ENCODE measurements at places on chromosomes 3 and 15.

- no peak for DNase-seq
Observed at GRCh38 chr3:197001972-197002700, 27.5 kb downstream of the MELTF start.

GRCh38 chr3:40803311-40803710 is 278.6 kb downstream of the ZNF621 start:
- no peak for DNase-seq

GRCh38 chr3:160224256-160224655 is 966 bp upstream of the C3orf80 start:
- DNase-seq, result no peak

DNA sequence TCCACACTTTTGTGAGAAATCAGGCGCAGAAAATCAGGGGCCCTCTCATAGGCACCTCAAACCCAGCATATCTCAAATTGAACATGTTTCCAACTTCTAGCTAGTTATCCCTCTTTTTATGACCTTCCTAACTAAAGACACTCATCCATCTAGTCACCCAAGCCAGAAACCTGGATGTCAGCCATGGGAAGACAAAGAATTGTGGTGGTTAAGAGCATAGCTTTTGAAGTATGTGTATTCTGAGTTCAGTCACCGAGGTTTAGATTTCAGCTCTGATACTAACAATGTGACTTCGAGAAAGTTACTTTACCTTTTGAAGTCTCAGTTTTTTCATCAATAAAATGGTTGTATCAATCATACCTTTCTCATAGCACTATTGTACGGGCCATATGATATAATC is 495.5 kb downstream of the NLGN1 start:
- no peak for DNase-seq

- DNase-seq, result no peak
Observed at GRCh38 chr3:1783995-1784394, 314.7 kb upstream of the CNTN4 start.

DNA sequence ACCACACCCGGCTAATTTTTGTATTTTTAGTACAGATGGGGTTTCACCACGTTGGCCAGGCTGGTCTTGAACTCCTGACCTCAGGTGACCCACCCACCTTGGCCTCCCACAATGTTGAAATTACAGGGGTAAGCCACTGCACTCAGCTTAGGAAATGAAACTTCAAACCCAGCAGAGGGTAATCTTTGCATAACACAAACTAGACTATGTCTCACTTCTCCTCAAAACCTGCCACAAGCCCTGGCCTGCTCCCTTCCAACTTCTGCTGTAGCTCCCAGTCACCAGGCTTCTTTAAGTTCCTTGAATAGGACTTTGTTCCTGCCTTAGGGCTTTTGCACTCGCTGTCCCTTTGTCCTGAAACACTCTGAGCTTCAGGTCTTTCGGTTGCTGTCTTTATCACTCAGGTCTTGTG is 39.2 kb upstream of the SEMA4B start:
- no peak for DNase-seq

GRCh38 chr15:98154863-98155262 is 194.4 kb downstream of the ARRDC4 start:
- peak; percentile 97 for DNase-seq

DNA sequence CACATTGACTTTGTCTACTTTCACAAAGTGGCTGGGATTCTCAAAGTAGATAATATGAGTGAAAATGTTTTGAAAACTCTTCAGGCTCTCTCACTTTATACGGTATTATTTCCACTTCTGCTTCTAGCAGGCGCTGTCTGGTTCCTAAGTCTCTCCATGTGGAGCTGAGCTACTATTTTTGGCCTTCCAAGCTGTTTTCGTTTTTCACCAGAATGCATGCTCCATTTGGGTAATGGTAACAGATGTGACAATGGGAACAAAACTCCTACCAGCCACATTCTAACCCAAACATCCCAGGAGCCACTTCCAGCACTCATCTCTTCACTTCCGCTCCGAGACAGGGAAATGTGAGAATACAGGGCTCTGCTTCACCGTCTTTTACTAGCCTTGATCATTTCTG is 586.7 kb downstream of the NTRK3 start:
- no peak for DNase-seq

DNA sequence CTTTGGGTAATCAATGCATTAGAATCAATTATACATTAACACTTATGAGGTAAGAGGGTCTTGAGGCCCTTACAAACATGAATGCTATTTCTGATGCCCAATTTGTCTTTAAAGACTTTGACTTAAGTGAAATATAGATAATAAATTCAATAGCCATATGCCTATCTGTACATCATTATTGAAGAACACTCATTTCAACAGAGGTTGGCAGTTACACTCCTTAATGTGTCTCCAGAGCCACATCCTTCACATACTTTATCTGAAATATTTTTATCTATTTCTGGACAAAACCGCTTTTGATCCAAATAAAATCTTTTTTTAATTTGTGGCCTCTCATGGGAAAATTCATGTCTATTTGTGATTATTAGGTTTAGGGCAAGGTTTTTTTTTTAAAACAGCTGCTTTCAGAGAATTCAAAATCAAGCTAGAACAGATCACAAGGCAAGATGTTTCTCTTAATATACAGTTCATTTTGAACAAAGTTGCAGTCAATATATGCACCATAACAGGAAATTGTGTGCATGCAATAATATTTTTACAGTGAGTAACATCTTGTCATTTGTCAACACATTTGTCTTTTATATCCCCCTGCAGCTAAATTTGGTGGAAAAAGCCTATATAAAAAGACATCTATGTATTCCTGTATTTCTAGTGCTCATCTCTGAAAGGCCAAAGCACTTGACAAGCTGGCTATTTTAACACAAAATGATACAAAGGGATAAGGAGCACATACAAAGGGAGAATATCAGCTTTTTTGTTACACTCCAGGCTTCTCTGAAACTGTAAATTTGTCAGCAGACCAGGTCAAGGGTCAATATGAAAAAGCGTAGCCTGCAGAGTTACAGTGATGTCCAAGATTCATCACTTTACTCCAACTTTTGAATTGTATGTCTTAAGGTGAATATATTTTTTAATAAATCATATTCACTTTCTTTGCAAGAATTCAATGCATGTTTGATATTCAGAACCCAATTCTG is 146.2 kb upstream of the DPH6 start:
- DNase-seq, result no peak

GRCh38 chr3:132134611-132135010 is 99.8 kb upstream of the CPNE4 start:
- DNase-seq, result peak; percentile 58

- peak; percentile 66 for DNase-seq
Observed at GRCh38 chr3:111739311-111739911, 119.7 kb upstream of the PHLDB2 start.

GRCh38 chr15:93819826-93820225 is 411.5 kb upstream of the MCTP2 start:
- no peak for DNase-seq

DNA sequence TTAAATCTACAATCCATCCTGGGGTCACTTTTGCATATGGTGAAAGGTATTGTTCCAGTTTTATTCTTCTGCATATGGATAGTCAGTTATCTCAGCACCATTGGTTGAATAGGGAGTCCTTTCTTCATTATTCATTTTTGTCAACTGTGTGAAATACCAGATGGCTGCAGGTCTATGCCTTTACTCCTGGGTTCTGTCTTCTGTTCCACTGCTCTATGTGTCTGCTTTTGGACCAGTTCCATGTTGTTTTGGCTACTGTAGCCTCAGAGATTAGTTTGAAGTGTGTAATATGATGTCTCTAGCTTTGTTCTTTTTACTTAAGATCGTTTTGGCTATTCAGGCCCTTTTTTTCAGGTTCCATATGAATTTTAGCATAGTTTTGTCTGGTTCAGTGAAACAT is 795.8 kb downstream of the OTOL1 start:
- no peak for DNase-seq

- peak; percentile 93 for DNase-seq
Observed at GRCh38 chr15:39580485-39581241, at the start of gene THBS1. Gene THBS1 (plus strand): TSS chr15:39581079. CDS start chr15:39581858, 779 bp downstream.

DNA sequence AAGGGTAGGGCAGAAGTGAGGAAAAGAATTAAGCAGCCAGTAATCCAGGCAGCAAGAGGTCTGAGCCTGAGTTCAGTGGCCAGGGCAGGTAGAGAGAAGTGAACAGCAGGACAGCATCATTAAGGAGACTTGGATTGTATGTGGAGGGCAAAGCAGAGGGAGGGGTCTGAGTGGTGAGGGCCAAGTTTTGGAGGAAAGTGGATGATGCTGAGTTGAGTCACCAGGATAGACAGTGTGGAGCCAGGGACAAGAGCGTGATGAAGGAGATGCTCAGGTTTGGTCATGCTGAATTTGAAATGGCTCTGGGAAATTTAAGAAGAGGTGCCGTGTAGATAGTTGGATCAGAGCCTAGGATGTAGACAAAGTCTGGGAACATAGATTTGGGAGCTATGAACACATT is 93.1 kb downstream of the ARHGEF26 start:
- no peak for DNase-seq

- no peak for DNase-seq
Observed at GRCh38 chr3:169250000-169250399, 413.5 kb downstream of the MECOM start.

- DNase-seq, result no peak
Observed at GRCh38 chr3:10777627-10778026, 38.4 kb upstream of the SLC6A11 start.

DNA sequence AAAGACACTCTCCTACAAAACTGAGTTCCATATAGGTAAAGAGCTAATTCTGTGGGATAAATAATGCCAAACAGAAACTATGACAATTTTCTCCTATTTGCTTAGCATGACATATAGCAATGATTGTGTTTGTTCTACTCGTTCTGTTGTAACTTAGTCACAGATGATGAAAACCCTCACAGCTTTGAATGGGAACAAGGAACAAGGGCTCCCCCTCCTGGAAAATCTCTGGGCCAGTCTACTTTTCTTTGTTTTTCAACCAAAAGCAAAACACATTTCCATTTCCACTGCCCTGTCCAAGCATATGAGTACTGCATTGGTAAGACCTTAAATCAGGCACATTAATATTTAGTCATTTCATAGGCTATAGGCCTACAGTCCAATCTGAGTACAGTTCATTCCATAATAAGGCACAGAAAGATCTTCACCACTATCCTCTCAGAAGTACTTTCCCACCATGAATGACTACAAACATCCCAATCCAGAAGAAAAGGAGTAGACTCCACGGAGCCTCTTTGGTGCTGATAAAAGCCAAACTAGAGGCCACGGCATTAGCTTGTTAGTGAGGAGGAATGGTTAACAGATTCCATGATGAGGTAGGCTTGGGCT is 67.1 kb downstream of the ATP8B4 start:
- peak; percentile 44 for DNase-seq

- no peak for DNase-seq
Observed at GRCh38 chr3:131553495-131554247, 50.9 kb upstream of the MRPL3 start.

DNA sequence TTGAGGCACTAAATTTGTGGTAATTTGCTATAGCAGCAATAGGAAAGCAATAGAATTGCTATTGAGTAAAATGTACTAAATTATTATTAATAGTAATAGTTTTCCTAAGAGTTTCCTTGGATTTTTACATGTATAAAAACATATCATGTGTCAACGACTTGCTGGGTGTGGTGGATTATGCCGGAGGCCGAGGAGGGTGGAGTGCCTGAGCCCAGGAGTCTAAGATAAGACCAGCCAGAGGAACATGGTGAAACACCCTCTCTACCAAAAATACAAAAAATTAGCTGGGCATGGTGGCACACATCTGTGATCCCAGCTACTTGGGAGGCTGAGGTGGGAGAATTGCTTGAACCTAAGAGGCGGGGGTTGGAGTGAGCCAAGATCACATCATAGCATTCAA is 749.9 kb downstream of the TBL1XR1 start:
- no peak for DNase-seq

GRCh38 chr3:40923143-40923542 is 276.2 kb upstream of the CTNNB1 start:
- DNase-seq, result no peak

- no peak for DNase-seq
Observed at GRCh38 chr15:80414546-80415357, 10.6 kb downstream of the ARNT2 start.

DNA sequence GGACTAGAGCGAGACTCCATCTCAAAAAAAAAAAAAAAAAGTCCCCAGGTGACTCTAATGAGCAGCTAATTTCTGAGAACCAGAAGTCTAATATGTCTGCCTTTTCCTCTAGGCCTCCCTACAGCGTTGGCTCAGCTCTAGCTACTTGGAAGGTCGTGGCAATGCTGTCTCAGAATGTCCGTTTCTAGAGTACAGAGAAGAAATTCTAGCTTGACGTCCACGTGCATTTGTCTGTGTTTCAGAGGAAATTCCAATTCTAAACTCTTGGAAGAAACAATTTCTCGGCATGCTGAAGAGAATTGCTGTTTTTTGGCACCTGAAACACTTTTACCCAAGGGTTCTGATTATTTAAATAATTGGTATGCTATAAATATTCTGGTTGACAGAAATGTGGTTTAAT is 78.8 kb downstream of the SOX2 start:
- no peak for DNase-seq

DNA sequence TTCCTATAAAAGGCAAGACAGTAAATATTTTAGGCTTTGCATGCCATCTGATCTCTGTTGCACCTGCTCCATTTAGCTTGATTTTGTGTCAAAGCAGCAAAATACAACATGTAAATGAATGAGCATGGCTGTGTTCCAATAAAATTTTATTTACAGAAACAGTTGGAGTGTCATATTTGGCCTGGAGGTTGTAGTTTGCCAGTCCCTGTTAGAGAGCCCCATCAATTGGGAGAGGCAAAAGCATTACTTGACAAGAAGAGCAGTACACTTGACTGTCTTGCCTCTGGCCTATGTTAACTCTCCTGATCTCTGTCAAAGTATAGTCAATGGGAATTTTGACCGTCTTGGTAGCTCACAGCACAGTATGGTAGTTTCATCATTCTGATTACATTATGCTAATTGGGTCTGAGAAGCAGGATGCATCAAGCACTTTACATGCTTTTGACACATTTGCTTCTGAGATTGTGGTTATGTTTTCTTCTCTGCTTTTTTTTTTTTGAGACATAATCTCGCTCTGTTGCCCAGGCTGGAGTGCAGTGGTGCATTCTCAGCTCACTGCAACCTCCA is 35.4 kb downstream of the SLC28A2 start:
- DNase-seq, result no peak

GRCh38 chr15:35741881-35742280 is 195.9 kb upstream of the DPH6 start:
- DNase-seq, result no peak

Measured in RWPE1 (cell line).